Osteocyte (in vitro differentiated cells): ENCODE measurements at places on chromosomes 1 and 21. TPM values are rescaled to one million over a fixed set of nuclear protein-coding genes. Genes with fewer than 3 reads are reported as not detected.
A peak's percentile ranks its signal among the peaks of the same experiment; 100 is the strongest.

- no peak for DNase-seq
Observed at GRCh38 chr1:197937381-197937780, 20.2 kb downstream of the LHX9 start.

DNA sequence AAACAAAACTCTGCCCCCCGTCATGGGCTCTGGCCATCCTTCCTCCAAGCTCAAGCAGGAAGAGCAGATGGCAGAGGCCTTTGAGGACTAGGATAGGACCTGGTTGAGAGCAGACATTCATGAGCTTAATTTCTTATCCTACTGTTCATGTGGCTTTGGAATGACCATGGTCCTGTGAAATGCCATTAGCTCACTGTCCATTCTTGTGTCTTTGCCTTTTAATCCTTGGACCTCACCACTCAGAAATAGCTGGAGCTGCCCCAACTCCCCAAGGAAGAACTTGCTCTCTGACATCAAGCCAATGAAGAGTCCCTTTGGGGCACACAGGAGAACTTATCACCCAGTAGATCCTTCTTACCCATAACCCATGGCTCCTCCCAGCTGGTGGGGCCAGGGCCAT, 11.6 kb upstream of the FAM20B start:
- no peak for DNase-seq

DNA sequence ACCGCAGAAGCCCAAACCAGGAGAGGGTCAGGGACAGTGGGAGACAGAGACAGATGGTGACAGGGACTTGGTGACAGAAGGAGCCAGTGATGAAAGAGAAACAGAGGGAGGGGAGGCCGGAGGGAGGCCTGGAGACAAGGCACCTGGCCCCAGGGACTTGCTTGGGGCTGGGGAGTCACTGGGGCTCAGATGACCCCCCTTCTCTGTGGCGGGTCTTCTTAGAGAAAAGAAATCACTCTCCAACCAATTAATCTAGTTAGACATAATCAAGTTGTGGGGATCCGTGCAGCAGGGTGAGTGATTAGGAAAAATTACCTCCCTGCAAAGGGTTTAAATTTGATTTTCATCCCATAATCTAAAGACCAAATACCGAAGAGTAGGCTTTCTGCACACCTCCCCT, 519.8 kb downstream of the PTPRU start:
- peak; percentile 34 for DNase-seq

DNA sequence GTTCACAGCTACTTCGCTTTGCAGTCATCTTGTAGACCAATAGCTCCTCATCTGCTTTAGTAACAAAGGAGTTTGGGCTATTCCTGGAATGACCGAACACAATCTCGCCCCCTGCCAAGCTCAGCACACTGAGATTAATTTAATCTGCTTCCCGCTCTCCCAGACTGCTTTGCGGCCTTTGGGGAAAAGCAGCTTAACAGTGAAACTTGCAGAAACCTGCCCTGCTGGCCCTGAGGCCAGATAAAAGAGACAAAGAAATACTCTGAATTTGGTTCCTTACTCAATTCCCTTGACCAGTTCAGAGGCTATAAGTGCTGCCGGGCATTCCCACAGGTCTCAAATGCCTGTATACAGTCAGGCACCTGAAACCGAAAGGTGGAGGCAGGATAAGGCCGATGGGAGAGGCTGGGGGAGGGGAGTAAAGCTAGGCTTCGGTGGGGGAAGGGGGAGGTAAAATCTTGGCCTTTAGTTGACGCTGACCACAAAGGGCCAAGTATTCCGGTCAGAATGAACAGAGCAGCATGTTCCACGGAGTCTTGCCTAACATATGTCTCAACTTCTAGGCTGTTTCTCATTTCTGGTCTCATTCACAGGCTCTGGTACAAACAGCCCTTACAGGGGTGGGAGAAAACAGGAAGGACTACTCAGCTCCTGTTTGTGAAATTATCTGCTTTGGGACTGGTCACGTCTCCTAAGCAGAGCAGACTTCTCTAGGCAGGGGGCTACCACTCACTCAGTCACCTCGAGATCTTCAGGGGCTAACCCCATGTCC, 17.7 kb upstream of the A3GALT2 start:
- DNase-seq: no peak

GRCh38 chr1:194846488-194846887, 1660.1 kb upstream of the B3GALT2 start:
- DNase-seq: no peak

DNA sequence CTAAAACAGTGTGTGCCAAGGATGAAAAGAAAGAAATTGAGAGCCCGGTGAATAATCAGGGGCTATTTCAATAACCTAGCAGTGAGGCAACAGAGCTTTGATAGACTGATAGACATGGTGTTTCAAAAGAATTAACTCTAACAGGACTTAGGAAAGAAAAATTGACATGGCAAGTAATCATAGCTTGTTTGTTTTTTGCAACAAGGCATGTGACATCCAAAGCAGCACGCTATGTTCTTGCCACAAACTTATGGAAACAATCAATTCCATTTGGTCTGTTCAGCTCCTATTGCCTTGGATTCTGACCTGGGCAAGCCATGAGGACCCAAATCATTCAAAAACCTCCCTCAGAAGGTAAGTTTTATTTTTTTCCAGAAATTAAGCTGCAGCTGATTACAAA, 608.5 kb downstream of the SMYD3 start:
- no peak for DNase-seq

GRCh38 chr1:67973051-67973450, 77.4 kb downstream of the DIRAS3 start:
- no peak for DNase-seq

DNA sequence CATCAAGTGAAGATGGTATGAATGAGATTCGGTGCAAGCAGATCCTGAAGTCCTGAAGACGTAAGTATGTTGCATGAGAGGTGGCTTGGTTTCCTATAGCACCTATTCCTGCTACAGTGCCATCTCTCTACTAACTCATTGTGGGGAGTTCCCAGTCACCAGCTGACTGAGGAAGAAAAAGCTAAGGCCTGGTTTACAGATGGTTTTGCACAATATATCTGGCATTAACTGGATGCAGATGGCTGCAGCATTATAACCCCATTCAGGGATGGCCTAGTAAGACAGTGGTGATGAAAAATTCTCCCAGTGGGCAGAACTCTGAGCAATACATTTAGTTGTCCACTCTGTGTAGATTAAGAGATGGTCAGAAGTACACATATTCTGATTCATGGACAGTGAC, 36.7 kb downstream of the RTCA start:
- DNase-seq: no peak

EEIG2 gene
- total RNA-seq: 12.9 and 13.3 TPM in 2 replicates

C2CD4D gene
- not detected in 2 replicates for total RNA-seq

SLC2A5 gene
- 0.39 TPM in 1 of 2 replicates, not detected in the other for total RNA-seq

CLIC6 gene
- 0.16 and 0.40 TPM in 2 replicates for total RNA-seq
